ENCODE measurements at places on chromosomes 13 and 19. TPM values are rescaled to one million over a fixed set of nuclear protein-coding genes. Genes with fewer than 3 reads are reported as not detected.

Gene MEDAG
- total RNA-seq, result 9.6 TPM

Gene TUBB4A
- total RNA-seq, result 0.94 TPM

Gene KANK3
- 19.6 TPM for total RNA-seq

Gene IFNL1
- not detected for total RNA-seq

Gene MAP1S
- 33.6 TPM for total RNA-seq

Gene CEACAM3
- 0.60 TPM for total RNA-seq

Gene KASH5
- total RNA-seq, result not detected

Gene PGLYRP1
- total RNA-seq, result 0.32 TPM

DNA sequence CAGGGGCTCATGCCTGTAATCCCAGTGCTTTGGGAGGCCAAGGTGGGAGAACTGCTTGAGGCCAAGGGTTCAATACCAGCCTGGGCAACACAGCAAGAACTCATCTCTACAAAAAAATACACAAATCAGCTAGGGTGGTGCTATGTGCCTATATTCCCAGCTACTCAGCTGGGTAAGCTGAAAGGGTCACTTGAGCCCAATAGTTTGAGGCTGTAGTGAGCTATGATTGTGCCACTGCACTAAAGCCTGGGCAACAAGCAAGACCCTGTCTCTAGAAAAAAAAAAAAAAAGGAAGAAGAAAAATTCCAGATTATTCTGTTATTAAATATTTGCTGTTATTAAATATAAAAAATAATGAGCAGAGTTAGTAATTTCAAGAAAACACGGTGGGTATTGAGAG is 131.1 kb downstream of the RGCC start:
- no peak for DNase-seq

- no peak for DNase-seq
Measured at GRCh38 chr13:35005051-35005450, 63.0 kb downstream of the NBEA start.

- DNase-seq, result no peak
Measured at GRCh38 chr19:57310792-57311191, 9.5 kb upstream of the ZNF543 start.

DNA sequence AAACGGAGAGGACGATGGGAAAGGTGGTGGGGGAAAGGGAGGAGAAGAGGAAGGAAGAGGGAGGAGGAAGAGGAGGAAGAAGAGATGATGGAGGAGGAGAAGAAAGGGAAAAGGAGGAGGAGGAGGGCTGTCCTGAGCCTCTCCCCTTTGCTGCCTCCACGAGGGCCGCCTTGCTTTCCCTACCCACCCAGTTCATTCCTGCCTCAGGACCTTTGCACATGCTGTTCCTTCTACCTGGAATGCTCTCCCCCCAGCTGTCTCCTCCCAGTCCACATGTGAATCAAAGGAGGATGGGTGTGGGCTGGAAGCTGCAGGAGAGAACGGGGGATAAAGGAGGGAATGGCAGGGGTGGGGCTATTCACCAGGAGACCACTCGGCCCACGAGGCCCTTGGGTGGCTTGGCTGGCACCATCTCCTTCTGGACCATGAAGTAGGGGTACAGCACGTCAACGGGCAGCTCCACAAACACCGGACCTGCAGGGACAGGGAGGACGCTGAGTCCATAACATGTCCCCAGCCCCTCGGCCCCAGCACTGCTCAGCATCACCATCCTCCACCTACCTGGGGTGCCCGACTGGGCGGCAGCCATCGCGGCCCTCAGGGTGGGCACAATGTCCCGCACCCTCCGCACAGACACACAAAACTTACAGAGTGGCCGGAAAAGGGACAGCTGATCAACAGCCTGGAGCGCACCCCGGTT is 15.3 kb downstream of the SYDE1 start:
- no peak for DNase-seq

- peak; percentile 73 for DNase-seq
Measured at GRCh38 chr19:40279120-40279551, 6.0 kb downstream of the AKT2 start.

GRCh38 chr13:31149604-31150003 is 12.1 kb downstream of the HSPH1 start:
- DNase-seq, result no peak

GRCh38 chr13:30429721-30430694 is 7.7 kb downstream of the UBE2L5 start:
- no peak for DNase-seq

GRCh38 chr19:36340786-36341372 is 38.1 kb downstream of the ZFP14 start:
- no peak for DNase-seq

DNA sequence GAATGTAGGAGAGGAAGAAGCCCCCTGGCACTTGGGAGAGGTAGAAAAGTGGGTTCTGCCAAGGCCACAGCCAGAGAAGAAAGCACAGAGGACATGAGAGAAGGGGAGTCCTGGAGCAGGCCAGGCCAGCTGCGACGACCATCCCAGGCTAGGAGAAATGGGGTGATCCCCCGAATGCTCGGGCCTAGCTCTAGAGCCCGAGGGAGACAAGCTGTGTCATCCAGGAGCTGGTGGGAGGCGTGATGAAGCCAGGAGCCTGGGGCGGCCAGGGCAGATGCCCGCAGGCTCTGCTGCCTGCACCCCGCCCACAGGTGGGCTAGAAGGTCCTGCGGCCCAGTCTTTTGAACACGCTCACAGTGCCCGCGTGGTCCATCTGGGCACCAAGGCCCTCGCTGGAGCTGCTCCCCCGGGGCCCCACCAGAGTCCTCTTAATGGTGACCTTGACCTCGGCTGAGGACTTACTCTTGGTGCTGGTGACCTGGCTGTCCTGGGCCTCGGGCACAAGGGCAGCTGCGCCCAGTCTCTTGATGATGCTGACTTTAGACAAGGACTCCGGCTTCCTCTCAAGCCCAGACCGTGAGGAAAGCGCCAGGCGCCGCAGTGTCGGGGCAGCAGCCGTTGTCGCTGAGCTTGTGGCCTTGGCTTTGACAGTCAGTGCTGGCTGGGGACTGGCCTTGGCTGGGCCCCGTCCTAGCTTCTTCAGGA is 26.5 kb downstream of the C19orf47 start:
- DNase-seq, result no peak

DNA sequence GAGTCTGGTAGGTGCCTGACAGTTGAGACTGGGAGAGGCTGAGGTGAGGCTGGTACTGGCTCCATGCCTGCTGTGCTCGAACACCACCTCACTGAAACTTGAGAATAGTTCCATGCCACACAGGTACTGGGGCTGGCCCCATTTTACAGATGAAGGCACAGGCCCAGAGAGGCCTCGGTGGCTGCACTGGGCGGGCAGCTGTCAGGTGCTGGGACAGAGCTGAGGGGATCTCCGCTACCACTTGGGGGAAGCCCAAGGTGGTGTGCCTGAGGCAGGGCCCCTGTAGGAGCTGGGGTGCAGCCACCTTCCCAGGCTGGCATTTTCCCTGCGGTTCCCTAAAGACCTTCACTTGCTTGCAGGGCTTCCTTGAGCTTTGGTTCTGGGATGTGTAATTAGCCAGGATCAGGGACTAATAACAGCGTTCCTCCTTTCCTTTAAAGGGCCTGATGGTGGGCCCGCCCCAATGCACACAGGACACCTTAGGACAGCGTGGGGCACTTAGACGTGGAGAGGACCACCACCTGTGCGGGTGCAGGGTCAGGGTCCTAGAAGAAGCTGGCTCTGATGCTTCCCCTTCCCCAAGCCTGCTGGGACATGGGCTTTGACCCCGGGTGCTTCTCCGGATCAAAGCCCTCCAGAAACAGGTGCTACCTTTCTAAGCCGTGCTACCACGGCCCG is 23.6 kb downstream of the CAPN12 start:
- DNase-seq, result no peak

- no peak for DNase-seq
Measured at GRCh38 chr13:111898956-111899713, 167.8 kb upstream of the SOX1 start.

DNA sequence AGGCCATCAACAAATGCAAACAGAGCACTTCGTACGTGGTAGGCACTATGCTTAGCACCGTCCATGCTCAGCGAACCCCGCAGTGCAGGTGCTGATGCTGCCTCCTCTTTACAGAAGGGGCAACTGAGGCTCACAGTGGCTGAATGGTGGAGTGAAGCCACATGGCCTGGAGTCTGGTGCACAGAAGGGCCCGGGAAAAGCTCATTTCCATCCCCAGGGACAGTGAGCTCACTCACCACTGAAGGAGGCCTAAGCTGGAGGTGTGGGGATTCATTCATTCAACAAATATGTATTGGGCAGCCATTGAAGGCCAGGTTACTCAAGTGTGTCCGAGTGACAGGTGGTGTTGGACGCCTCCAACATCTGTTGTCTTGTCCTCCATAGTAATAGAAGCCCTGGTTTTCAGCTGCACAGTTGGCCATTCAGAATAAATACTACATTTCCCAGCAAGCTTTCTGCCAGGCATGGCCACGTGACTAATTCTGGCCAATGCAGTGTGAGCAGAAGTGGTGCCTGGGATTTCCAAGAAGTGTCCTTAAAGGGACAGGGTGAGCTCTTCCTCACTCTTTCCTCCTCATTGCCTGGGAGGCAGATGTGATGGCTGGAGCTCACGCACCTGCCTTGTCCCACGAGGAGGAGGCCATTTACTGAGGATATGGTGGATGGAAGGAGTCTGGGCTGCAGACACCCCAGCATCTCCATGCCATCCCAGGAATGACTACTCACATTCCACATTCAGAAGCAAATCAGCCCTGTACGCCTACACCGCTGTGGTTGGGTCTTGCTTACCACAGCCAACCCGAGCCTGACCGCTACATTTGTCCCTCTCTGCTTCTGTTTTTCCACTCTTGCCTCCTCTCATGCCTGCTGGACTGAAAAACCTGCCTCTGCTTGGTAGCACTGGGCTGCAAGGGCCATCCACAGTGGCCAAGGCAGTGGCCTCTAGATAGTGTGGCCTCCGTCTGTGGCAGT is 2.3 kb upstream of the ZNRF4 start:
- DNase-seq, result no peak

GRCh38 chr13:24407844-24408243 is 98.5 kb downstream of the C1QTNF9 start:
- no peak for DNase-seq

- no peak for DNase-seq
Measured at GRCh38 chr13:26376430-26376829, 122.5 kb downstream of the CDK8 start.

DNA sequence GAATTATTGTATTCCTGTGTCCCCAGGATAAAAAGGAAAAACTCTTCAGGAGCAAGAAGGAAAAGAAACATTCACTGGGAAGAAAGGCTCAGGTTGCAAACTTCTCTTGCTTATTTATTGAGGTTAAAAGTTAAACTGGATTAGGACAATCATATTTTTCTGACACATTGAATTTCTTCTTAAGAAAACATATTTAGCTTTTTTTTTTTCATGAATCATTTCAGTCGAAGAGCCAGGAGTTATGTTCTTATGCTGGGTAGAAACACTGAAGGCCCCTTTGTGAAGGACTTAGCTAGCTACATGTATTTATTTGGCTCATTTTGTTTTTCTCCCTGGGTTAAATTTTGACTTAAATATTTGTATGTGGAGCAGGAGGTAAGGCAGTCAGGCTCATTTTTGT is 434.0 kb downstream of the KLF5 start:
- no peak for DNase-seq

DNA sequence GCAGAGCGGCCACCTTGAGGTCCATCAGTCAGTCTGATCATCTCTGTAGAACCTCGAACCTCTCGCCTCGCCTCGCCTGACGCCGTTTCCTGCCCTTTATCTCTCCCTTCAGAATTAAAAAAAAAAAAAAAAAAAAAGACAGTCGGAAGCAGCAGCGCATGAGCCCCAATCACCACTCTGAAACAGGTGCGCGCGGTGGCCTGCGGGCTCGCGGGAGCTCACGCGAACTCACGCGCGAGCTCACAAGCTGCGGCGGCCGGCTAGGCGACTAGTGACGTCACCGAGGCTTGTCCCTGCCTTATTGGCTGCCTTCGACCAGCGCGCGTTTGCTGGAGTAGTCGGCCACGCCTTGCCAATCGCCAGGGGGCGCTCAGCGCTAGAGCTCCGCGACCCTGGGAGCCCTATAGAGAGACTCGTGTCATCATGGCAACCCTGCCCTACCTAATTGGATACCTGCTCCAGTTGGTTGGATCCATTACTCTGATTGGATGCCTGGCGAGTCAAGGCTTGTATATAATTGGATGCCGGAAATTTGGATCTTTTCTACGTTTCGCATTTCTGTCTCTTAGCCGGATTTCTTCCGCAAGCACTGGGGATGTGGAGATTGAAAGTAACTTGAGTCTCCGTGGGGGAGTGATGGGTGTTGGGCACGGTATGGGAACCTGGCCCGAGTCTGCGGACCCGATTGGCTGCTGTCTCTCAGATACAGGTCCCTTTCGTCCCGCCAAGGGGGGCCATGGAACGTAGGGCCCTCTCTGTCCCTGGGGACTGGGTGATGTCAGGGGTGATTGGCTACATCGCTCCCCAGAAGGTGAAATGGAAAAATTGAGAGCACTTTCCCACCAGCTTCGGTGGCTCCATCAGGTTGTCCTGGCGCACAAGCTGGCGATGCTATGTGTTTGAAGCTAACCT is 31.6 kb downstream of the SYT3 start:
- peak; percentile 90 for DNase-seq

GRCh38 chr13:31111136-31111535 is 50.6 kb downstream of the HSPH1 start:
- DNase-seq, result no peak

DNA sequence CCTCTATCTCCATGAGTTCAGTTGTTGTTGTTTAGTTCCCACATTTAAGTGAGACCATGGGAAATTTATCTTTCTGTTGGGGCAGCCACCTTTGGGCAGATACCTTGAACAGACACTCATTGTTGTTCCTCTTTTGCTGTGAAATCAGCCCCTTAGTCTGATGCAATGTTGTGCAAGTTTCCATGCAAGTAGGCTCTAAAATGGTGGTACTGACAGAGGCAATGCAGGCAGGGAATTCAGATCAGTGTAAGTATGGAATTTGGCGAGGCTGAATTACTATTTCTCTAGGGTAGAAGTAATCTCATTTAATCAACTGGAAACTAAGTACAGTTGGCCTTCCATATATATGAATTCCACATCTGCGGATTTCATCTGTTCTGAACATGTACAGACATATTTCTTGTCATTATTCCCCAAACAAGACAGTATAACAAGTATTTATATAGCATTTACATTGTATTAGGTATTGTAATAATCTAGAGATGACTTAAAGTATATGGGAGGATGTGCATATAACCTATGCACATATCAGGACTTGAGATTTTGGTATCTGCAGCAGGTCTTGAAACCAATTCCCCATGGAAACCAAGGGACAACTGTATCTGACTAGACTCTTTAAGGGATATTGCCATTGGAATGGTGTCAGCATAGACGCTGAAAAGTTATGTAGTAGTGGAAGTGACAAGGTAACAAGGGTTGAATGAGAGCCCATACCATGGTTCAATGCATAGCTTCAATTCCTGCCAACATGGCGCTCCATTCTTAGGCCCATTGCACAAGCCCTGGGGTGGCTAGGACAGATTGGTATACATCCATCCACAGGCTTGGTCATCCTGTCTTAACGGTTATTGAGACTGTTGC is 281.5 kb upstream of the HTR2A start:
- DNase-seq, result no peak

DNA sequence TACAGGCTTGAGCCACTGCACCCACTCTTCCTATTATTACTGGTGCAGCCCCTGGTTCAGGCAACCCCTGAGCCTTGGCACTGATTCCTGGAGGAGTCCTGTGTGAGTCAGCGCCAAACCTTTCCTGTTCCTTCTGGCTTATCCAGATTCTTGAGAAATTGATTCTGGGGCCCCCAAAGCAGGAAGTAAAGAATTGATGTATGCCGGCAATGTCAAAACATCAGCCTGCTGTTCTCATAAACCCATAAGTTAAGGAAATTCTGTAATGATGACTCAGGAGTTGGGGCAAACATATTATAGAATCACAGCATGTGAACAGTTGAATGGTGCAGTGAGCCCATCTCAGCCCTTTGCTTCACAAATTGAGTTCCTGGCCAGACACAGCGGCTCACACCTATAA is 1.4 kb upstream of the OR7G3 start:
- DNase-seq, result no peak

GRCh38 chr13:41700790-41701310 is 243.5 kb downstream of the RGCC start:
- DNase-seq, result no peak

All from left cardiac atrium (tissue), 4 donors.